ENCODE measurements at places on chromosomes 5 and 9.
A peak's percentile ranks its signal among the peaks of the same experiment; 100 is the strongest.

- no peak for DNase-seq
Observed at GRCh38 chr5:84393969-84394368, 9.3 kb upstream of the EDIL3 start.

DNA sequence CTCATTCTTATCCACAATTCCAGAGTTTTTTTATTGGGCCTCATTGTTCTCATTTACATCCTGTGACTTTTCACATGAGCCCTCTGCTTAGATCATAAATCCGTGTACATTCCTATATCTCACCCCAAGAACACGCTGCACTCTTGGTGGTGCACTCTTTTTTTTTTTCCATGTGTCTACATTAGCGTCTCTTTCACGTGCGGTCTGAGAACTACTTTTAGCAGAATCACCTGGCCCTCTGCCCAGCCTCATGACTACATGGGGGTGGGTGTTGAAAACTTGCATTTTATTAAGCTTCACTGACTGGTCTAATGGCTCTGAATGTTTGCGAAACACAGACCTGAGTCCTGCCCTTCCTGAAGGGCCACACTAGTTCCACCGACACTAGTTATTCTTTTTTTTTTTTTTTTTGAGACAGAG, 18.6 kb downstream of the C9orf57 start:
- peak; percentile 72 for DNase-seq

GRCh38 chr9:714675-715074, 126.8 kb upstream of the DMRT1 start:
- no peak for DNase-seq

- DNase-seq: no peak
Observed at GRCh38 chr5:125584140-125584520, 837.7 kb upstream of the ZNF608 start.

DNA sequence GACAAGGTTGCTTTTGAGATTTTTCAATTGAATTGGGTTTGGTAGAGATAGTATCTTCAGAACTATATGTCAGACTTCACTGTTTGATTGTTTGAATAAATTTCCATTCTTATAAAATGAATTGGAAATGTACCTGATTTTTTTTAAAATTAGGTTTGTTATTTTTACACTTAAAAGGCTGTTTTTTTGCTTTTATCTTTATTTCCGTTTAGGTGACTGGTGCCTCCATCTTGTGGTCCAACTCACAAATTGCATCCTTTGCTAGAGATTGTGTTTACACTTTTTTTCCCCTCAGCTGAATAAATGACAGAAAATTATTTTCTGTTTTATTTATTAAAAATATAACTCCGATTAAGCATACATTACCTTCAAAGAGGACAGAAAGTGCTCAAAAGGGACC, 15.6 kb downstream of the NDUFAF2 start:
- peak; percentile 25 for DNase-seq

DNA sequence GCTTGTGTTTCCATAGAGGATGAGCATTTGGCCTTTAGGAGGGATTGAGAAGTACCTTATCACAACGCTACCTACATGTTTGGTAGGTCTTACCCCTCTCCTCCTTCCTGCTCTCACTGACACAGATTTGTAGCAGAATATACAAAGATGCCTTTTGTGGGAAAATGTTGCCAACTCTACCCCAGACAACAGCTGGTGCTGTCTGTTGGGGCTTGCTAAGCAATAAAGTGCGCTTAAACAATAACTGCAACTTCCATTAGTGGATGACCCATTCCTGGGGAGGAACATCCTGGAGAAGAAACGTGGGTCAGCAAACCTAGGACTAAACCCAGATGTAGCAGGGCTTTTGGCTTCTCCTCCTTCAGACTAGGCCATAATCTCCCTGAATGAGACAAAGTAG, 174.3 kb downstream of the EFNA5 start:
- DNase-seq: no peak

GRCh38 chr9:38089387-38090165, 20.5 kb upstream of the SHB start:
- no peak for DNase-seq

Measured in HFFc6 (cell line).